ENCODE measurements at places on chromosomes 2 and 18.

DNA sequence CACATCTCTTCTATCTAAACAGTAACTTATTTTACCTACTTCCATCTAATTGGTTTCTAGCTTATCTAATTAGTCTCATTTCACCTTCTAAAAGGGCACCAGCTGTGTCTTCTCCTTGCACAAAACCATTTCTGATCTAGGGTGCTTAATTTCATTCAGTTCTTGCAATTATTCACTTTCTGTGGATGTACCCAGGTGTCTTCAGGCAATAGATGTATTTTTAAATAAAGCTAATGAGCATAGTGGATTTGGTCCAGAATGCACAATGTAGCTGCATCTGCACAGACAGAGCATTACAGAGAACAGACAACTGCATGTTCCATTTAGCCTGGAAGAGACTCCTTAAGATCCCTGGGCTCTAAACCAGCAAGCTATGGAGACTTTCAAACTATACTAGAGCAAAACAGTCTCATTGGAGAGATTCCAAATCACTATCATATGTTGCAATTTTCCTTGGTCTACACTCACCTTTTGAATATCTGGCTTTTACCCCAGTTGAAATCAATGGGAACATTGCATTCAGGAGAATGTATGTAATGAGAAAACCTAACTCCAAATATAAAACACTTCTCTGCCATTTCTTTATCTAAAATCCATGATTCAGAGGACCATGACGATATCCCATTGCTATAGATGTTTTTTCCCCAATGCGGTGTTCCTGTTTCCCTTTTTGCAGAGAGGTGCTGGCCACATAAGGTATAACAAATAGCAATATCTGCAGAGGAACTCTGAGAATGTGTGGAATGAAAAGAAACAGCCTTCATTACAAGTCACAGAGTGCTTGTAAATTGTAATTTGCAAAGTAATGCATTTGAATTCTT, 3.5 kb upstream of the RFX8 start:
- DNase-seq: no peak

DNA sequence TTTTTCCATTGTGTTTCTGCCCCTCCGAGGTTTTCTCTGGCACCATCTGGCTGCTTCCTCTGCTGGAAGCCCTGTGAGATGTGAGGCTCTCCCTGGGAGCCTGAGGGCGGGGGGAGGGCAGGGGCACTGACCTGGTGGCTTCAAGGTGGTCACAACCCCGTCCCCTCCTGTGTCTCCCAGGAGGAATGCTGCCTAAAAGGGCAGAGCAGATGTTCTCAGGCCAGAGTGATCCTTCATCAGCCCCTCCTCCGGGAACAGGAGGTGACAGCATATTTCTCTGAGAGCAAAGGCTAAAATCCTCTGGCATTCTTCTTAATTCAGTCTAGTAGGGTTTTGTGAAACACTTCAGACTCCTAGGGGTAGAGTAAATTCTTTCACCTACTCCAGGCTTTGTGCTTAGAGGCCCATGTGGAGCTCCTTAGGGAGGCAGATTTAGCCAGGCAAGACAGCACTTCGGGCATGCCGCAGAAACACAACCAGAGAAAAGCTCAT, 18.3 kb upstream of the GREB1 start:
- DNase-seq: no peak

GRCh38 chr2:207974216-207974605, 51.1 kb downstream of the PLEKHM3 start:
- no peak for DNase-seq

DNA sequence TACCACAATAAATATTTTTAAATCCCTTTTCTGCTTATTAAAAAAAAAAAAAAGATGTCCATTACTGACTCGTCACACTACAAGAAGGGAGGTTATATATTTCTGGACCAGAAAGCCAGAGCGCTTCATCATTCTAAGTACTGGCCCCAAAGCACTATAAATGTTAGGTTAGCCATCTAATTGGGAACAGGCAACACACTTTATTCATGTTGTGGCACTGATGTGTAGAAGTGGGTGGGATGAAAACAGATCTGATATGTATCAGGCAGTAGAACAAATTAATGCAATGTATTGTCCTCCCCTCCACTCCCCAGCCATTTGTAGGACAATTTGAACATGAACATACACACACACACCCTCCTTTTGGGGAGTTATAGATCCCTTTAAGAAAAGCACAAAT, 24.4 kb downstream of the LANCL1 start:
- DNase-seq: no peak

- DNase-seq: no peak
Measured at GRCh38 chr2:189013031-189013430, 38.9 kb downstream of the COL3A1 start.

DNA sequence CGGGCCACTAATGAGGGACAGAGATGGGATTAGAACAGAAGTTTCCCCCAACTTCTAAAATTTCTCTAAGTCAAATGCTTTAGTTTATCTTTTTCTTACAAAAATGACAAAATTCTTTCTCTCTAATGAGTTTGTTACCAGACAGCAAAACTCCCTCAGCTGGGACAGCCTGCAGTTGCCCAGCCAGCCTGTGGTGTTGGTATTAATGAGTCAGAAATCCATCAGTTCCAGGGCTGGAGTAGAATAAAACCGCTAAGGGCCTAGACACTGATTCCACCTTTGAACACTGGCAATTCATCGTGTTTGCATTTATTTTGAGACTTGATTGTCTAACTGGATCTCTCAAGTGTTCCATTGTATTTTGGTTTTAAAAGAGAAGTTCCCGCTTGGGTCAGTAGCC, 38.3 kb upstream of the SMAD2 start:
- DNase-seq: no peak

GRCh38 chr2:166382448-166382847, 6.7 kb upstream of the SCN9A start:
- DNase-seq: no peak
